PC-3 (cell line): ENCODE measurements at places on chromosomes 16 and 17. TPM values are rescaled to one million over a fixed set of nuclear protein-coding genes. Genes with fewer than 3 reads are reported as not detected.

DNA sequence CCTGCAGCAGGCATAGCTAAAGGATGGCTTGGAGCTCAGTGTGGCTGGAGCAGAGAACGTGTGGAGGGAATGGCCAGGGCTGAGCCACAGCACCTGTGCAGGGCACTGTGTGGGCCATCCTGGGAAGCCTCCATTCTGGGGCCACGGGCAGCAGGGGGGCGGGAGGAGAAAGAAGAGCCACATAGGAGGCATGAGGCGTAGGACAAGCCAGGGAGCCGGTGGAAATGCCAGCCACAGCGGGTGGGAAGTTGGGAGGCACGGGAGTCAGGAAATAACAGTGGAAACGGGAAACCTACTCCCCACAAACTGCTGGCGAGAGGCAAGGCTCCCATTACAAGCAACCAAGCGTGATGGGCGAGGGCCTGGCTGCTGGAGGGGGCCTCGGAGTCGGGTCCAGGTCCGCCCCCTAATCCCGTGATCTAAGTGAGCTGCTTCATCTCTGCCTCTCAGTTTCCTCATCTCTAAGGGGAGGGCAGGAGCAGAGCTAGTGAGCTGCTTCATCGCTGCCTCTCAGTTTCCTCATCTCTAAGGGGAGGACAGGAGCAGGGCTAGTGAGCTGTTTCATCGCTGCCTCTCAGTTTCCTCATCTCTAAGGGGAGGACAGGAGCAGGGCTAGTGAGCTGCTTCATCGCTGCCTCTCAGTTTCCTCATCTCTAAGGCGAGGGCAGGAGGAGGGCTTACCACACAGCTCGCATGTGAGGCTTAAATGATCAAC, 104.9 kb downstream of the ADCY9 start:
- no peak for DNase-seq

Gene INTS2
- 16.3 and 18.1 TPM in 2 replicates for total RNA-seq

DNA sequence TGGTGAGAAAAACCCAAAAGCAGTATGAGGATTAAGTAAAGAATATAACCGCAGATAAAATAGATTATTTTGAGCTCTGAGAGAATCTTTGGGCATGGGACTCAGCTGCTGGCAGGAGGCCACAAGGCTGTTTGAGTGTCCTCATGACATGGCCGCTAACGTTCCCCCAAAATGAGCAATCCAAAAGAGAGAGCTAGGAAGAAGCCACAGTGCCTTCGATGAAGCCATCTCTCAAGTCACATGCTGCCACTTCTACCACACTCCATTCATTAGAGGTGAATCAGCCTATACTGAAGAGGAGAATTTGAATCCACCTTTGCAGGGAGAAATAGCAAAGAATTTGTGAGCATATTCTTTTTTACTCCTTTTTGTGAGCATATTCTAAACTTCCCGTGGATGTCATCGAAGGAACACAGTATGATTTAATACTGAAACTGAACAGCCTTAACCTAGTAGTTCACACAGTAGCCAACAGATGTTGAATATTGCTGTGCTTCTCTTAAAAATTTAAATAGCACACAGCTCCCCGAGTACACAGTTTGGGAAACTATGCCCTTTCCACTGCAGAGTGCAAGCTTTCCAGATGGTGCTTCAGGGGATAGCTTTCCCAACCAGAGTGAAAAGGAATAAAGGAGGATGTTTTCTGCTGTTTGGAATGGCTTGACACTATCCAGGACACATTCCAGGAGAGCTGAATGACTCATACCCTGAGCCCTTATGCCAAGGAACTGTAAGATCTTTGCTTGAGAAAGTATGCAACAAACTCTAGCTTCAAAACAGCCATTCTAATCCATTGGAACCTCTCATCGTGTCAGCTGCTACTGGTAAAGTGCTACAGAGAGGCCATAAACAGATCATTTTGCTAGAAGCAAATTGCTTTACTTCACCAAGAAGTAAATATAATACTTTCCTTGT, 33.9 kb downstream of the ANKFY1 start:
- peak; percentile 75 for DNase-seq

Gene BRD7
- total RNA-seq = 38.4 and 40.0 TPM in 2 replicates

DNA sequence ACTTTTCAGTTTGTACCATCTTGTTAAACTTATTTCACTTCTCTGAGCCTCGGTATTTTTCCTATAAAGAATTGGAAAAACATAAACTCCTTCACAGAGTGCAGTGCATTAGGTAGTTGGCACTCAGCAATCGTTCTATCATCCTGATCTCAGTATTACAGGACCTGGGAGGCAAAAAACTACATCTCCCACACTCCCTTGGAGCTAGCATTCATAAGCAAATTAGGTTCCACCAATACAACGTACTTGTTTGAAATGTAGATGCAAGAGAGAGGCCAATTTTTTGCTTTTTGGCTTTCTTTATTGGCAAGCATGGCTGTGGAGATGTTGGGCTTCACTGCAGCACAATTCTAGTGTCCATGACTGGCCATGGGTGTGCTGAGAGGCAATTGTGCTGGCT, 285.2 kb downstream of the CA10 start:
- DNase-seq = no peak

- no peak for DNase-seq
Observed at GRCh38 chr17:7864995-7865650, 7.3 kb downstream of the CYB5D1 start.

- peak; percentile 80 for DNase-seq
Observed at GRCh38 chr17:77281122-77281903, 140.5 kb downstream of the SEC14L1 start.

DNA sequence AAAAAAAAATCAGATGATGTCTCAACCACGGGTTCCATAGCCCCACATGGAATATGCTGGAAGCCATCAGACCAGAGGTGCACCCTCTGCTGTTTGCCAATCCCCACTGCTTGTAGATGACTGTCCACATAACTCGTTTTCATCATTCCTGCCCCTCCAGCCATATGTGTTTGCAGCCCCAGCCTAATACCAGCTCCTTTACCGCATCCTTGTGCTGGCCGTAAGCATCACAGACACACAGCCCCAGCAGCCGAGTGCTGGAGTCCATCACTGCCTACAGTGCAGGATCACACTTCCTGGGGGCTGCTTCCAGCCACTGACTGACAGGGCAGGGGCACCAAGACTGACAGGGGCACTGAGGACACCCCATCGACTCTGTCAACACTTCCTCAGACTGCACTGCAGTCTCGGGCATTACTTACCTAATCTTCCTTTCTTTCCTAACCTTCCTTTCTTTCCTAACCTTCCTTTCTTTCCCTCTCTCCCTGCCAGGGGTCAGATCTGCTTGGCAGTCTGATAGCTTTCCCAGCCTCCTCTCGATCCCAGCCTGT, 5.0 kb downstream of the RCVRN start:
- DNase-seq = no peak

Gene P2RX5
- total RNA-seq = 13.0 and 19.3 TPM in 2 replicates

GRCh38 chr16:87671221-87671620, 68.9 kb downstream of the JPH3 start:
- DNase-seq = peak; percentile 28

Gene KRTAP3-2
- not detected in 2 replicates for total RNA-seq

Gene CSH1
- not detected in 2 replicates for total RNA-seq

GRCh38 chr17:81701288-81702071, 1.7 kb upstream of the MRPL12 start:
- peak; percentile 25 for DNase-seq

DNA sequence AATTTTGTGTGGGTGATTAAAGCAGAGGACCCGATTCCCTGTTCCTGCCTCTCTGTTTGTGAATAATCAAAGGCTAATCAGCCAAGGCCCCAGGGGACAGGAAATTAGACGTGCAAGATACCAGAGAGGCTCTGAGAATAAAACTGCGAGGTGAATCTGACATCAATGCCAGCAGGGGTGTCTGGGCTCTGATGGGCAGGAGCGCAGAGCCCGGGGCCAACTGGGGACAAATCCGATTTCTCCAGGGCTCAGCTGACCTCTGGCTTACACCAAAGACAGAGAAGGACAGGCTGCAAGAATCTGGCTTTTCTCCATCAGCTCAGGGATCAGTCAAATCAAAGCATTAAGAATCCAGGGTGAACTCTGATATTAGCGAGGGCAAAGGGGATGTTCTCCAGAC, 174.3 kb downstream of the XYLT1 start:
- no peak for DNase-seq

DNA sequence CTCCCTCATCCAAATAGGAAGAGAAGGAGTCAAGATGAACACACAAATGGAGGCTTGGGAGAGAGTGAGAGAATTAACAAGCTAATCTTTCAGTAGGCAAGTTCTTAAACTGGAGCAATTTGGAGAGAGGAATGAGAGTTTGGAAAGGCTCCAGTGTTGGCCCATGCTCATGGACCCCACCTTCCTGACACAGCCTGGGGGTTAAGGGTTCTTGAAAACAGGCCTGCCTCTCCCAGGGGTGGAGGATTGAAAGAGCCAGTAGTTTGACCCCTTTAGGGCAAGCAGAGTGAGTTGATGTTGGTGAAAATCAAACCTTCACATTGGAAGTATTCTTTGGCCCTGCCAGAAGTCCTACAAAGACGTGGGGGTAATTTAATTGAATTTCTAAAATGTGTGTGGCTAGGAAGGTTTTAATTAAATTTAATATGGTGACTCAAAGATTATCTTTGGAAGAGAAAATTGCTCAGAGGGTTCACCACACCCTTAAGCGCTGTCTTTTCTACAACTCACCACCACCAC, 5.8 kb downstream of the HOXB3 start:
- no peak for DNase-seq

DNA sequence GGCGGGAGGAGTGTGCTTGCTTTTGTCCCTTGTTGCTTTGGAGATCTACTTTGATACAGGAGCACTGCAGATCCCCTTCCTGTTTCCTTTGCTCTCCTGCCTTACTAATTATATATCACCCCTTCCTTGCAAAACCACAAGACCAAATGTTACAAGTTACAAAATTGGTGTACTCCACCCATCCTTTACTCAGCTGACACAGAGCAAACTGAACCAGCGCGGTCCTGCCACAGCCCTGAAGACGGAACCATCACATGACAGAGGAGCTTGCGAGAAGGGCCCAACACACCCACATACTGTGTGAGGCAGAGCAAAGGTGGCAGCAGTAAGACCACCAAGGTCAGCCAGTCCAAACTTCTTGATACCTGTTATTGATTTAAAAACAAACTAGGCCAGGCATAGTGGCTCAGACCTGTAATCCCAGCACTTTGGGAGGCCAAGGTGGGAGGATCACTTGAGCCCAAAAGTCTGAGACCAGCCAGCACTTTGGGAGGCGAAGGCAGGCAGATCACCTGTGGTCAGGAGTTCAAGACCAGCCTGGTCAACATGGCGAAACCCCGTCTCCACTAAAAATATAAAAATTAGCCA, 33.2 kb downstream of the CYTH1 start:
- DNase-seq = peak; percentile 58

Gene CES3
- 0.26 and 0.58 TPM in 2 replicates for total RNA-seq

Gene ADAD2
- not detected in 2 replicates for total RNA-seq

Gene PRSS8
- 18.0 and 23.4 TPM in 2 replicates for total RNA-seq

Gene PLA2G10
- total RNA-seq = 0.22 TPM in 1 of 2 replicates, not detected in the other

DNA sequence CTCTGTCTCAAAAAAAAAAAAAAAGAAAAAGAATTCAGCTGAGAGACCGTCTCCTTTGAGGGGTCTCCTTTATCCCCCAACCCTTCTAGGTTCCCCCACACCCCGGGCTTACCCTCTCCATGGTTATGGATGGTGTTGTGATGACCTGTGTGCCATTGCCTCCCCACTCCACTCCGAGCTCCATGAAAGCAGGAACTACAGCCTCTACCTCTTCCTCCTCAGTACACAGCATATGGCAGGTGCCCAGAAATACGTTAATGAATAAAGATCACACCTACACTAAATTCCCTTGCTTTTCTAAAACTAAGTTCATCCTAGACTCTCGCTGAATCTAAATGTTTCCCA, 17.2 kb downstream of the COPRS start:
- DNase-seq = no peak

GRCh38 chr17:69090365-69090764, 29.6 kb upstream of the ABCA9 start:
- no peak for DNase-seq

Gene NPIPB6
- 0.17 and 2.5 TPM in 2 replicates for total RNA-seq

Gene CDH16
- not detected in 2 replicates for total RNA-seq

Gene PDIA2
- not detected in 2 replicates for total RNA-seq

- DNase-seq = no peak
Observed at GRCh38 chr17:49112936-49113335, 19.6 kb upstream of the B4GALNT2 start.

Gene RAB37
- total RNA-seq = 0.17 and 0.66 TPM in 2 replicates

Gene ZNF778
- total RNA-seq = 15.3 and 17.3 TPM in 2 replicates

DNA sequence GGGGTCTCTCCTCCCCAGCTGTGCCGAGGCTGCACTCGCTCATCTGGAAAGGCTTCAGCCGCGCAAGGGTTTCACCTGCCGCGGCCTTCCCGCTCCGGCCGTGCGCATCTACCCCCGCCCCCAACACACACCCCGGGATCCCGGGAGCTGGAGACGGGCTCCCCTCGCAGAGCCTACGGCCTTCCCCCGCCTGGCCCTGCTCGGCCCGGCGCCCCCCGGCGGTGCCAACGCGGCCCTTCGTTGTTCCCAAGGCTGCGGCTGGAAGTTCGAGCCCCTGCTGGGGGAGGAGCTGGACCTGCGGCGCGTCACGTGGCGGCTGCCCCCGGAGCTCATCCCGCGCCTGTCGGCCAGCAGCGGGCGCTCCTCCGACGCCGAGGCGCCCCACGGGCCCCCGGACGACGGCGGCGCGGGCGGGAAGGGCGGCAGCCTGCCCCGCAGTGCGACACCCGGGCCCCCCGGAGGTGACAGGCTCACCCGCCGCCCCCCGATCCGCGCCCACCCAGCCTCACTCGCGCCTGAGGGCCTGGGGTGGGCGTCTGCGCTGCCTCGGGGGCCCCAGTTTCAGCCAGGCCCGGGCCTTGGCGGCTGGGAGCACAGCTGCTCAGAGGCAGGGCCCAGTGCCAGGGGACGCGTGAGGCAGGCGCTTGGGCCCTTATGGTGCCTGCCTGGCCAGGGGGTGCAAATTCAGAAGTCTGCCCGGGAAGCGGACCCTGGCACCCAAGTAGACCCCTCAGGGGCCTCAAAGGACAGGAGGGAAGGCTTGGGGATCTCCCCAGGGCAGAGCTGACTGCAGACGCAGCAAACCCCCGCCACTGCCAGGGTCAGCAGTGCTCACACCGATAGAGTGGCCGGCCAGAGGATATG, 11.2 kb downstream of the GALK1 start:
- DNase-seq = no peak

Gene GRB7
- total RNA-seq = 21.2 and 31.3 TPM in 2 replicates

Gene PPP1R27
- total RNA-seq = not detected in 2 replicates

GRCh38 chr16:78133919-78134318, 34.5 kb downstream of the WWOX start:
- peak; percentile 59 for DNase-seq

- DNase-seq = no peak
Observed at GRCh38 chr16:4649744-4650442, 25.3 kb downstream of the MGRN1 start.

Gene GRIN2A
- total RNA-seq = 0.04 TPM in 1 of 2 replicates, not detected in the other

Gene CCL4L2
- total RNA-seq = not detected in 2 replicates

- DNase-seq = no peak
Observed at GRCh38 chr17:28491286-28491685, 14.9 kb upstream of the FOXN1 start.

DNA sequence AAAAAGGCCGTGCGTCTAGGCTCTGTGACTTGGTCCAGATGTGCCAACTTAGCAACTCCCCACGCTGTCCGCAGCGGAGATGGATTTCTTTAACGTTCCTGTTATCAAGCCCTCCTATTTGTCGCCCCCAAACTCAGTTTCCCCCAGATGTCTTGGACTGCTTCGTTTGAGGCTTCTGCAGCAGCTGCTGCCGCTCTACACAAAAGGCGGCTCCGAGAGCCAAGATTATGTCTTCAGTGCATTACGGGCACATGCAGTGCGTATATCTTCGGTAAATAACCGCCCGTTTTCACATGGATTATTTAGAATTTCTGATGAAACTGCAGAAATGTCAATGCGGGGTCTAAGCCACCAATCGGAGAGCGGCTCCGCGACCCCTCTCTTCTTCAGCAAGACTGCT, 240.6 kb upstream of the ZFHX3 start:
- DNase-seq = no peak
